CD4-positive, alpha-beta T cell treated with Interleukin-4 for 1 hour (primary cell): ENCODE measurements at places on chromosomes 6 and 20.

GRCh38 chr6:136831873-136832562 lies 9.6 kb downstream of the PEX7 start:
- no peak for DNase-seq

- DNase-seq = no peak
These were observed 99.8 kb downstream of the LY86 start for GRCh38 chr6:6688283-6688682.

DNA sequence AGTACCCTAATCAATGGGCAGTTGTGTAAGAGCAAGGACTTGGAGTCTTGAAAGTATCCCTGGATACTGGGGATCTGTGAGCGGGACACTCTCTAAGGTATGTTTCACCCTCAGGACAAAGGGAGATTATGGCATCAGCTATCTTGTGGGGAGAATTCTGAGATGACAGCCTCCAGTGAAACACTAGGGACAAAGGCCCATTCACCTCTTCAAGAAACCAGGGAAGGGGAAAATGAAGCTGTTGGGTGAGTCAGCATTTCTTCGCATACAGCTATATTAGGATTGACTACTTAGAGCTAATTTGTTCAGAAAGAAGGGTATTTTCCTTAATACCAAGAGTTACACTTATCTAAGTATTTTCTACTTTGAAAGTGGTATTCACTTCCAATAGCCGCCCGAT lies 35.9 kb downstream of the OPN5 start:
- no peak for DNase-seq

- DNase-seq = no peak
These were observed 4.0 kb upstream of the FRK start for GRCh38 chr6:116064666-116065065.

GRCh38 chr6:124795643-124796463 lies 166.4 kb upstream of the RNF217 start:
- DNase-seq = no peak

DNA sequence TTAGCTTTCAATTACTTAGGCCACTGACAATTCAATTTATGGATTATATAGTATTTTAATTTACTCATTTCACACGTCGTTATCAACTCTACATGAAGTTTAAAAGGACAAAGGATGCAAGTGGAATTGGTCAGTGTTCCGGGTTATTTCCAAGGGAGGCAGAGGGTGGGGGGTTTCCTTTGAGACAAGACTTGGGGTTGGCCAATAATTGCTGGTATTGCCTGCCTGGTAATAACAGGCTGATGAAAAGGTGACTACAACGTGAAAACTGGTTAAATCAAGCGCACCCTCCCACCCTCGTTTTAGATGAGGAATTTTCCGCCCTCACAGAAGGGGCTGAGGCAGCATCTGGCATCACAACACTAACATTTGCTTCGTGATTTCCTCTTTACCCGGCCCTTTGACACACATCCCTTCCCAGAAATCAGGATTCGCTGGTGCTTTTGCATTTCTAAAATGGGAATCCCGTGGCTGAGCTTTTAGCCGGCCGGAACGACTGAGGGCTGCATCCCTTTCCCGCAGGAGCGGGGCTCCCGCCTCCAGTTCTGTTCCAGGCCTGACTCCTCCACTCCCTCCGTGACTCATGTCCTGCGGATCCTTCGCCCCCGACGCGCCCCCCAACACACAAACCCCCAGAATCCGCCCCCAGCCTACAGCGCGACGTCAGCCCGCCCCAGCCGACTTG lies 999 bp upstream of the PIM1 start:
- DNase-seq = no peak

GRCh38 chr6:50003139-50003538 lies 18.7 kb downstream of the DEFB110 start:
- DNase-seq = no peak

DNA sequence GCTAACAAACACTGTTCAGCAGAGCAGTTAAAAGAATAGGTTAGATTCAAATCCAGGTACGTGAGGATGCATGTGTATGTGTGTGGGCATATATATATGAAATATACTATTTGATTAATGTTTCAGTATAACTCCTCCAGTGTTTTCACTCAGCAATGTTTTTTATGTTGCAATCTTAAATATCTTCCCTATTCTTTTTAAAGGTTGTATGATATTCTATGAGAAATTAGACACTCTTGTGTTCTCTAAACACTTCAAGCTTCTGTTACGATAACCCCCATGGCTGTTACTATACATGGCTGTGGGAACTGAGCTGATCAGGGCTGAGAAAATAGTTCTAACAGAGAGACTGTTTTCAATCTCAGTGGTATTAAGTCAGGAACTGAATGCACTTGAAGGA lies 421.0 kb downstream of the CBLN4 start:
- no peak for DNase-seq

- DNase-seq = no peak
These were observed 41.5 kb upstream of the MYLIP start for GRCh38 chr6:16087386-16087785.

GRCh38 chr6:137316626-137317025 lies 97.4 kb upstream of the IFNGR1 start:
- DNase-seq = no peak

- no peak for DNase-seq
These were observed 49.1 kb downstream of the GCLC start for GRCh38 chr6:53495506-53496499.

DNA sequence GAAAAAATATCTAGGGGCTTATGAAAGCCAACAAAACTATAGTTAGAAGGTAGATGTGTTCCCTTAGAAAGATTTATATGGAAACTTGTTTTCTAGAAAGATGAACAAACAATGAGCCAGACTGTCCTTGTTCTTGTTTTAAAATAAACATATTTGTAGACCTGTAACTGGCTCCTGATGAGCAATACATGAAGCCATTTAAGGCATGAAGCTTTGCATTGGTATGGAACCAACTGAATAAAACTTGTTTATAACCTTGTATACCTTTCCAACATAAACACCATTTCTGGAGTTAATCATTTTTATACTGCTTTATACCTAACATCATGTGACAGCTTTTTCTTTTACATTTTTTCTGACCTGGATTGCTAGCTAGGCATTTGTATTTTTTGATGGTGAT lies 247.8 kb downstream of the PRL start:
- DNase-seq = no peak

- no peak for DNase-seq
These were observed 866.1 kb upstream of the ADGRB3 start for GRCh38 chr6:67768972-67769371.

- no peak for DNase-seq
These were observed 597.1 kb downstream of the EPHA7 start for GRCh38 chr6:92822222-92822621.

GRCh38 chr6:117928833-117929232 lies 21.8 kb downstream of the SLC35F1 start:
- DNase-seq = no peak

- no peak for DNase-seq
These were observed 44.0 kb upstream of the DOK5 start for GRCh38 chr20:54431156-54431944.

DNA sequence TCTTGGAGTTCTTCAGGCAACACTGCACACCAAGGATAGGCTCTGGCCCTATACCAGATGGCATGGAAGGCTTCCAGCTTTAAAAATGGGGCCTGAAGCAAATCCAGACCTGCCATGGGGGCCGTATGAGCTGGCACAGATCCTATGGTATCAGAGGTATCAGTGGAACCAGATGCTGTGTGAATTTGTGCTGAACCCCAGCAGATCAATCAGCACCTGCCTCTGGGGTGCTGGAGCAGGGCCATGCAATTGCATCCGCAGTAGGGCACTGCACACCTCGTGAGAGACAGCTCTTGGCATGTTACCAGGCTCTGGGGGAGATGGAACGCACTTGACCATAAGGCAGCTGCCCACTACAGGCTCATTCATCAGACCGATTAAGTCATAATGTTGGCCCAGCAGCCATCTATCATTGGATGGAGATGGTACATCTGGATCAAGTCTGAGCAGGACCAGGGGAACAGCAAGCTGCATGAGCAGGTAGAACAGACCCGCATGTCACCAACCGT lies 221.5 kb downstream of the MYLK4 start:
- DNase-seq = no peak

DNA sequence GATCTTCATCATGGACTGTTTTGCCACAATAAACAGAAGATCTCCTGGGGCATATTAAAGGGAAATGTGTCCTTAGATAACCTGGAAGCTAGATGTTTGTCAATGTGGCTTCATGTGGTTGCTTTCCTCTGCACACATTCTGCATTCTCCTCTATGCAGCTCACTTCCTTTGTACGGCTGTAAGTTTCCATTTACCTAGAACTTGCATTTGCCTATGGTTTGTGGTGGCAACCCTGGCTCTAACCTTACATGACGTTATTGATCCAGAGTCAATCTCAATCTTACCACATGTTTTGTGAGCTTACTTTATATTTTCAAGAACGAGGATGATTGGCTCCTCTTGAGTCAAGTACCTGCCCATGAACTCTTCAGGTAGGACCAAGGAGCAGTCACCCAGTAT lies 863.1 kb downstream of the MAFB start:
- no peak for DNase-seq

DNA sequence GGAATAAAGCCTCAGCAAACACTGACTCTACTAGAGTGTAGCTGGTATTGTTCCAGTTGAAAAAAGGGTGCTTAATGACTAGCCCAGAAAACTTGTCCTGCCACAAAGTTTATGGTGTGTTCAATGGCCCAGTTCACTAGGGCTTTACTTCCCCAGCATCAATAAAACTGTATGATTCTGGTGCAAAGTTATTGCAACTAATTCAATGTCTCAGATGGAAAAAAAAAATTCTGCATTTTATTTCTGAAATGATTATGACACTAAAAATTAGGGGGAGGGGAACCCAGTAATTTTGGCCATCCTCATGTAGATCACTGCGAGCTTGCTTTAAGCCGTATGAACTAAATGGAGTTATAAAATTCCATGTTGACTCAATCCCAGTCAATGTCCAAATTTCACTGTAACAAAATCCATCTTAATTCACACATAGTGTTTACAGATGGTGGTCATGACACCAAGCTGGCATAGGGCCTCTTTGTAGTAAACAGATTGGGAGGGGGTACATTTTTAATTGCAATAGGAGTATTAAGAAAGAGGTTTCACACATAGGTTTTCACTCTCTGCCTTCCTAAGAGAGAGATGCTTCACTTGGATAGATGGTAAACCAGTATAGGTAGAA lies 41.2 kb downstream of the PTPRK start:
- DNase-seq = no peak

- no peak for DNase-seq
These were observed 52.1 kb downstream of the TRAF3IP2 start for GRCh38 chr6:111553580-111553979.

DNA sequence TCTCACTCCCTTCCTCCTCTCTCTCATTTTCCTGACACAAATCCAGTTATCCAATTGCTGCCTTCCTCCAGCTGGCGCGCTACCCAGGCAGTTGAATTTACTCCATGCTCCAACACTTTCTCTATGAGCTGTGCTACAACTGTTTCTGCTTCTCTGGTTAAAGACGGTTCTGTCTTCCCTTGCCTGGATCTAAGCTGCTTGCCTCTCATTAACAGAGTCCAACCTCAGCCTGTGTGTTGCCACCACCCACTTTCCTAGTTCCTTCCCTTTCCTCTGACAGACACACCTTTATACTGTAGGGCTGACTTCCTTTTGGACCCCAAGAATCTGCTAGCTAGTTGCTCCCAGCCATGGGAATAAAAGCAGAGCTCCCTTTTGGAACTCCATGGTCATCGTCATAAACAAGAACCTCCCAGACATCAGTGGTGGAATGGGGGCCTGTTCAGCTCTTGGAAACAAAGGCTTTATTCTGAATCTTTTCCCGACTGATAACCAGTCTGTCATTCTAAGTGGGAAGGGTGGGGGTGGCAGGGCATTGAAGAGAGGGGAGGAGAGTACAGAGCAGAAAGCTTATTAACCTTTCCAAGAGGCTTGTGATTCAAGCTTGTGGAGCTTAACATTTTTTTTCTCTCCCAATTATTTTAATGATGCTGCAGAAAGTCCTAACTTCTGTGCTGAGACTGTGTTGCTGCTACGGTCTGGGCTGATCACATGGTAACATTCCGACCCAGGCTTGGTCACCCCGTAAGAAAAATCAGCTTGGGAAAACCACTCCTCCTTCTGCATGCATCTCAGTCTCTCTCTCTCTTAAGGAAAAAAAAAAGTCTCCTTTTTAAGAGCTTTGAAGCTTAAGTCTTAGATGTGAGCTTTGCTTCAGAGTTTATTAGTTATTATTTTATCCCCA lies 31.3 kb upstream of the BMP2 start:
- DNase-seq = no peak
